Coronary artery (tissue), 2 donors: ENCODE measurements at places on chromosomes 7 and 10.

- no peak for DNase-seq
Measured at GRCh38 chr7:115679976-115680375, 350.6 kb downstream of the TFEC start.

- no peak for DNase-seq
Measured at GRCh38 chr10:1240341-1240775, 184.2 kb downstream of the WDR37 start.

- DNase-seq: no peak
Measured at GRCh38 chr7:33909318-33909717, 4.0 kb downstream of the BMPER start.

DNA sequence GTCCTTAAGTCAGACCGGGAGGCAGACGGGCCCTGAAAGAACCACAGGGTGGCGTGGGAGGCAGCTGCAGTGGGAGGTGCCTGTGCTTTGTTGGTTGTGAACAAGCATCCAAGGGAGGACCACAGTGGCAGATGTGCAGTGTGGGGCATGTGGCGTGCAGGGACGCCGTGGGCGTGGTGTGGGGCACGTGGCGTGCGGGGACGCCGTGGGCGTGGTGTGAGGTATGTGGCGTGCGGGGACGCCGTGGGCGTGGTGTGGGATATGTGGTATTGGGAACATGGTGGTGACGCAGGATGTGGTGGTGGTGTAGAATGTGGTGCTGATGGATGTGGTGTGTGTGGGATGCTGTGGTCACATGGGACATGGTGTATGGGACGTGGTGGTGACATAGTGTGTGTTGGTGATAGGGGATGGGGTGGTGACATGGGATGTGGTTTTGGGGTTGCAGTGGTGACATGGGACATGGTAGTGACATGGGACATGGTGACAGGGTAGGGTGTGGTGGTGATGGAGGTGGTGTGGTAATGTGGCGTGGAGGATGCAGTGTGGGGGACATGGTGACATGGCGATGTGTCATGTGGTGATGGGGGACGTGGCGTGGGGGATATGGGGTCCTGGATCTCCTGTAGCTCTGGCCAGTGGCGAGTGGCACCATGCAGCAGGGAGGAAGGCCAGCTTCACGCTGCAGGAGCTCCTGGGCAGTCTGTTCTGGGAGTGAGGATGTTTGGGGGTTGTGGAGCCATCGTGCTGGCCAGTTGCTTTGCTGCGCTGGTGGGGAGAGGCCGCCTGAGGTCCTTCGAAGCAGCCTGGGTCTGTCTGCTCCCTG, 78.8 kb downstream of the INPP5A start:
- no peak for DNase-seq

- no peak for DNase-seq
Measured at GRCh38 chr7:4689668-4690067, 7.6 kb downstream of the FOXK1 start.

DNA sequence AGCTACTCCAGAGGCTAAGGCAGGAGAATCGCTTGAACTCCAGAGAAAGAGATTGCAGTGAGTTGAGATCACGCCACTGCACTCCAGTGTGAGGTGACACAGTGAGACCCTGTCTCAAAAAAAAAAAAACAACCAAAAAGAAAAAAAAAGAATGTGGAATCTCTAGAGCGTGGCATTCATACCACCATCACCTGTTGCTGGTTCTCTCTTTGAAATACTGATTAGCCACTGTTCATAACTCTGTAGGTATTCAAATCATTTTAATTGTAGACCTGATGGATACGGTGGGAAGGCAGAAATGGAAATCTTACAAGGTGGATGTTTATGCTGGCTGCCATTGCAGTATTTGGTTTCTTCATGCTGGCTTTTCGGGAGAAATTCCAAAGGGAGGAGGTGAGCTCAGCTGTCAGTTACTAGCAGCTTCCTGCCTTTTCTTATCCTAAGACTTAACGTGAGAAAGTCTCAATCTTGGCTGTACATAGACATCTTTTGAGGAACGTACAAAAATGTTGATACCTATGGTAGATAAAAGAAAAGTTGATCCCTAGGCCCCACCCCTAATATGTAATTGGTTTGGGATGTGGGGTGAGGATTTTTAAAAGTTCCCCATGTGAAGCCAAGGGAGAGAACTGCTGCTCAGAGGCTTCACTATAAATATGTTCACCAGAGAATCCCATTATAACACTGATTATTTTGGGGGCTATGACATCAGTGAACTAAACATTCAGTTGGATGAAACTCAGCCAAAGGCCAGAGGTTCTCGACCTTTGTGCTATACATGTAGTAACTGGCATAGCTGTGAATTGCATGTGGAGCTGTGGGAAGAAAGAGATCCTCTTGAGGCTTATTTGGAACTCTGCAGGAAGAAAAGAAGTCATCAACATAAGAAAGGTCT, 26.9 kb upstream of the MKLN1 start:
- no peak for DNase-seq

DNA sequence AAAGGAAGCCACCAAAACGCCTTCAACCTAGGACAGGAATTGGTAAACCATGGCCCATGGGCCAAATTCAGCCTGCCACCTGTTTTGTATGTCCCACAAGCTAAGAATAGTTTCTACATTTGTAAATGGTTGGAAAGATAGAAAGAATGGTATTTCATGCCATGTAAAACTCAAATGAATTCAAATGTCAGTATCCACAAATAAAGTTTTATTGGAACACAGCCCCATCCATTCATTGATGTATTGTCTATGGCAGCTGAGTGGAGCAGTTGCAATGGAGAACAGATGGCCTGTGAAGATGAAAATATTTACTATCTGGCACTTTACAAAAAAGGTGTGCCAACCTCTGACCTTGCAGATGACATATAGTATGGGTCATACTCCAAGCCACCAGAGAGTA, 236.9 kb downstream of the CREB5 start:
- no peak for DNase-seq

GRCh38 chr10:99395750-99396445, 34.5 kb downstream of the GOT1 start:
- no peak for DNase-seq

DNA sequence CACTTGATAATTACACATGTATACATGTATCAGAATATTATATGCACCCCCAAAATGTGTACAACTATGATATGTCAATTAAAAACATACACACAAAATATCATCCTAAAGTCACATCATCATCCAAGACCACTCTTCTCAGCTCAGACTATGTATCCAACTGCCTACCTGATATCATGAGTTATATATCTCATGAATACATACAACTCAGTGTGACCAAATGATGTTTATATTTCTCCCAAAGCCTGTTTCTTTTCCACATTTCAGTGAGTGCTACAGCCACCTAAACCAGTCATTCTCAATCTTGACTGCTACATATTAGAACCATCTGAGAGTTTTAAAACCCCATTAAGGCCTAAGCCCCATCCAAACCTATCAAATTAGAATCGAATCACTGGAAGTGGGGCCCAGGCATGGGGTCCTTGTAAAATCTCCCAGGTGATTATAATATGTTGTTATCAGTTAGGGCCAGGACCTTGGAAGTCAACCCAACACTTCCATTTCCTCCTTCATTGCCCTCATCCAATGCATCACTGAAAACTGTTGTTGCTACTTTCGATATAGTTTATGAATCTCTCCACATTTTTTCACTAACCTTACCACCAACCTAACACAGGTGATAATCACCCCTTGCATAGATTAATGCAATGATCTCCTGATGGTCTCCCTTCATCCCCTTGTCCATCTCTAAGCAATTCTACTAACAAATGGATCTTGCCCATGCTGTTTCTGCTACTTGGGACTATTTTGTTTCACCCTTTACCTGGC, 53.8 kb upstream of the ITGB8 start:
- no peak for DNase-seq

GRCh38 chr7:28701731-28702130, 256.4 kb downstream of the TRIL start:
- no peak for DNase-seq

DNA sequence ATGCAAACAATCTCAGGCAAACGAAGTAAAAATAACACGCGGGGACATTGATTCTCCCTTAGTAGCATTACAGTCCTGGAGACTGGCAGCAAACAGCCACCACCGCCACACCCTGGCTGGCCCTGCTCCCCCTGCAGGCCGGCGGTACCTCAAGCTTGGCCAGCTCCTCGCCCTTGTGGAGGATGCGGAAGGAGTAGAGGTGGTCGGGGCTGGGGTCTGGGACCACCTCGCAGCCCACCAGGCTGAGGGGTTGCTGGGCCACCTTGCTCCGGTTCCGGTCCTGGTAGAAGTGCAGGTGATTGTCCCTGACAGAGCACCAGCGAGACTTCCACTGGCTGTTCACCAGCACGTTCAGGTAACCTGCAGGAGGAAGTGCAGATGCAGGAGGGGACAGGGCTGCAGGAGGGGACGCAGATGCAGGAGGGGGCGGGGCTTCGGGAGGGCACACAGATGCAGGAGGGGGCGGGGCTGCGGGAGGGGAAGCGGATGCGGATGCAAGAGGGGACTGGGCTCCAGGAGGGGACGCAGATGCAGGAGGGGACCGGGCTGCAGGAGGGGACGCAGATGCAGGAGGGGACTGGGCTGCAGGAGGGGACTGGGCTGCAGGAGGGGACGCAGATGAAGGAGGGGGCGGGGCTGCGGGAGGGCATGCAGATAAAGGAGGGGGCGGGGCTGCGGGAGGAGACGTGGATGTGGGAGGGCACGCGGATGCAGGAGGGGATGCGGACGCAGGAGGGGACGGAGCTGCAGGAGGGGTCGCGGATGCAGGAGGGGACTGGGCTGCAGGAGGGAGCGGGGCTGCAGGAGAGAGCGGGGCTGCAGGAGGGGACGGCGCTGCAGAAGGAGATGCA, 65.7 kb downstream of the VWA2 start:
- peak; percentile 77 for DNase-seq

GRCh38 chr7:130566168-130566897, 74.4 kb downstream of the MEST start:
- DNase-seq: no peak

DNA sequence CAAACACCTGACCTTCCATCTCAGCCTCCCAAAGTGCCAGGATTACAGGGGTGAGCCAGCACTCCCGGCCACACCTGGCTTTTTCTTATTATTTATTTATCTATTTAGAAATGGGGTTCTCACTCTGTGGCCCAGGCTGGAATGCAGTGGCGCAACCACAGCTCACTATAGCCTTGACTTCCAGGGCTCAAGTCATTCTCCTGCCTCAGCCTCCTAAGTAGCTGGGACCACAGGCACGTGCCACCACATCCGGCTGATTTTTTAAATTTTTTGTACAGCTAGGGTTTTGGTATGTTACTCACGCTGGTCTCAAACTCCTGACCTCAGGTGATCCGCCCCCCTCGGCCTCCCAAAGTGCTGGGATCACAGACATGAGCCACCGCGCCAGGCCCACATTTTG, 56.9 kb upstream of the MYL10 start:
- no peak for DNase-seq

DNA sequence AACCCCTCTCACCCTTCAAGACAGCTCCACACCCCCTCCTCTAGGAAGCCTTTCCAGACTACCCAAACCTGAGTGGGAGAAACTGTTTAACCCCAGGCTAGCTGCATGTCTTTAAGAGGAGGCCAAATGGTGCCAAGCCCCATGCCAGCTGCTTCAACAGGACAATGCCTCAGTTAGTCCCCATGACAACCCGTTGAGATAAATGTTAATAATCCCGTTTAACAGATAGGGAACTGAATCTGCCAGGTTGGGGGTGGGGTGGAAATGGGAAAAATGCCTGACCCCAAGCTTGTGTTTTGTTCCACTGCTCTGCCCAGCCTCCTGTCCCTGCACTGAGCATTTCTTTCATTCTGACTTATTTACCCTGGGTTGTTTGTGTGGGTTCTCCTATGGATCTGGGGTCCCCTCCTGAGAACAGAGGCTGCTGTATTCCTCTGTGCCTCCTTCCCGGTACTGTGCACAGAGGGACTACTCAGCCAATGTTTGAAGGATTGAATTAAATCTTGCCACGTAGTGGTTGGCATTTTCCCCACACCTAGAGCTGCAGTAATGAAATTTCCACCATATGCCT, 452.6 kb upstream of the ZMIZ1 start:
- no peak for DNase-seq

DNA sequence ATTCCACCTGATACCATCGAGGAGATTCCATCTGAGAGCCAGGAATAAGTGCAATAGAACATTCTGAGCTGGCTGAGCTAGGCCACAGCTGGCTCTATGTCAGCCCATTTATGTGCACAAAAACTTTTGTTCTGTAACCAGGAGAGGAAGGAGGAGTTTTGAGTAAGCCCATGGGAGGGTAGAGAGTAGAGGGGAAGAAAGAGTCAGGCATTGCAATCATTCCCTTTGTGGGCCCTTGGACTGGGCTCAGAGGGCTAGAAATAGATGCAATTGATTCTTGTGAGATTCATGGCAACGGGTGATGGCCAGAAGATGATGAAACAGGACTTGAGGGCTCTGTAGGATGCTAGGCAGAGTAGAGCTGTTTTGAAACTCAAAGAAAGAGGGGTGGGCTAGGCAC, 104.6 kb upstream of the KIF5B start:
- DNase-seq: no peak

DNA sequence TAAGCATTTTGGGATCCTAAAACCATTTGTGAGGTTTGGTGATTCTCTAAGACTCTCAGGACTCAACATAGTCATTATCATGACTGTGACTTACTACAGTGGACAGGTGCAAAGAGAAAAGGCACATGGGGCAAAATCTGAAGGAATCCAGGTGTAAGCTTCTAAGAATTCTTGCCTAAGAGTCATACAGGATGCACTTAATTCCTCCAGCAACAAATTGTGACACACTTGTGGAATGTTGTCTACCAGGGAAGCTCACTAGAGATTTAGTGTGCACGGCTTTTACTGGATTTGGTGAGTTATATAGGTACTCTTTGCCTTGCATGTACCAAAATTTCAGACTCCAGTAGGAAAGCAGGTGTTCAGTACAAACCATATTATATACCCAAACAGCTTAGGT, 47.9 kb downstream of the WAC start:
- DNase-seq: no peak

DNA sequence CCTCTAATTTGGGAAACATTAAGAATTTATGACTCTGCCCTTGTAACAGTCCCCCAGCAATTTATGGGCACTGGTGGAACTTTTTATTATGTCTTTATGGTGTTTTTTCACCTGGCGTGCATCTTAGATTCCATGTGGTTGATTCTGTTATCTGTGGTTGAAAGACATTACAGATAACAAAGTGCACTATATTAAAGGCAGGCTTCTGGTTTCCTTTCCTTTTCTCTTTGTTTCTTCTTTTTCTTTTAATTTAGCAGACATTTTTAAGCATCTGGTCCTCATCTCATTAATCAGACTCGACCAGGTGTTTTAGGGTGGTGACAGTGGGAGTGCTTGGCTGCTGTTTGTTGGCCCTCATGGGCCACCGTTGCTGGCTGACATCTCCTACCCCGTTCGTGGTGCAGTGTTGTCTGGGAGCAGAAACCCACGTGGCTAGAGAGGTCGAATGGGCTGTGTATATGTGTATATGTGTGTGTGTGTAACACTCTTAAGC, 77.4 kb downstream of the LRMDA start:
- no peak for DNase-seq

DNA sequence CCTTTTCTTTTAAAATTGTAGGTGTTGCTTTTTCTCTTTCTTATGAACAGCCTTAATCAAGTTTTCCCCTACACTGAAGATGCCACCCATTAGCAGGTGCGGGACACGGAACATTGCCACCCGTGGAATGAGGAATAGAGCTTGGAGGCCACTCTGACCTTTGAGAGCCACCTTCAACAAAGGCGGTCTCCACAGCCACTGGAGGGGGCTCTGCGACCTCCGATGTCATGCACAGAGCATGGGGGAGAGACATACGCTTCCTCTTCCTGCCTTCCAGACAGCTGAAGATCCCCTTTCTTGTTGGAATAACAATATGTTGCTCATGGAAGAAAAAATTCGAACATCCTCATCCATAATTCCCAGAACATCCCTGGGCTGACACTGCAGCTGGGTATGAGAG, 39.1 kb downstream of the ADARB2 start:
- no peak for DNase-seq
